ENCODE measurements at places on chromosomes 1 and 21. TPM values are rescaled to one million over a fixed set of nuclear protein-coding genes. Genes with fewer than 3 reads are reported as not detected.
A peak's percentile ranks its signal among the peaks of the same experiment; 100 is the strongest.

PAPPA2 gene
- total RNA-seq, result not detected

FCRL2 gene
- total RNA-seq, result not detected

NECTIN4 gene
- total RNA-seq, result 0.88 TPM

KRTCAP2 gene
- total RNA-seq, result 271 TPM

GRCh38 chr1:31371121-31371959 lies 1.5 kb downstream of the FABP3 start:
- no peak for DNase-seq

GRCh38 chr1:83631851-83632250 lies 367.1 kb downstream of the TTLL7 start:
- no peak for DNase-seq

- DNase-seq, result no peak
Observed at GRCh38 chr1:19818324-19818723, 3.2 kb upstream of the RNF186 start.

DNA sequence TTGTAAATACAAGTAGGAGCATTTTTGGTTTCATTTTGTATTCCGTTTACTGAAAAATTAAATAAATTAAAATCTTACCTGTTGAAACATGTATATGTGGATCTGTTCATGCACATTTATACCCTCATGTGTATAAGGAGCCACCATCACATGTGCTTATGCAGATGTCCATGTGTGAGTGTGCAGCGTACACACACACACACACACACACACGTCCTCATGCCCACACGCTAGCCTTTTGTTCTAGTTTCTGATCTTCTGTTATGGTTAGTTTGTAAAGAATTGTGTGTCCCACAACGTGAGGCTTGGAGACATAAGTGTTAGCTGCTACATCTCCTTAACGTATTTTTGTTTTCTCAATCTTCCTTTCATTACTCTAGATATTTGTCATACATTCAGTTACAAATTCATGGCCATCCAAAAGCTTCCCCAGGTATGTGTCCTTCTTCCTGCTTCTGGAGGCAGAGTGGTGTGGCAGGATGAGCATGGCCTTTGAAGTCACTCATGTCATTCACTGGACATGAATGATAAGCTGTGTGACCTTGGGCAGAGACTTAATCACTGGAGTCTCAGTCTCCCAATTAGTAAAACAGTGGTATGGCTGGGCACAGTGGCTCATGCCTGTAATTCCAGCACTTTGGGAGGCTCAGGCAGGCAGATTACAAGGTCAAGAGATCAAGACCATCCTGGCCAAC lies 54.6 kb downstream of the TENT5C start:
- DNase-seq, result no peak

- peak; percentile 28 for DNase-seq
Observed at GRCh38 chr1:159132271-159132881, 39.0 kb upstream of the CADM3 start.

DNA sequence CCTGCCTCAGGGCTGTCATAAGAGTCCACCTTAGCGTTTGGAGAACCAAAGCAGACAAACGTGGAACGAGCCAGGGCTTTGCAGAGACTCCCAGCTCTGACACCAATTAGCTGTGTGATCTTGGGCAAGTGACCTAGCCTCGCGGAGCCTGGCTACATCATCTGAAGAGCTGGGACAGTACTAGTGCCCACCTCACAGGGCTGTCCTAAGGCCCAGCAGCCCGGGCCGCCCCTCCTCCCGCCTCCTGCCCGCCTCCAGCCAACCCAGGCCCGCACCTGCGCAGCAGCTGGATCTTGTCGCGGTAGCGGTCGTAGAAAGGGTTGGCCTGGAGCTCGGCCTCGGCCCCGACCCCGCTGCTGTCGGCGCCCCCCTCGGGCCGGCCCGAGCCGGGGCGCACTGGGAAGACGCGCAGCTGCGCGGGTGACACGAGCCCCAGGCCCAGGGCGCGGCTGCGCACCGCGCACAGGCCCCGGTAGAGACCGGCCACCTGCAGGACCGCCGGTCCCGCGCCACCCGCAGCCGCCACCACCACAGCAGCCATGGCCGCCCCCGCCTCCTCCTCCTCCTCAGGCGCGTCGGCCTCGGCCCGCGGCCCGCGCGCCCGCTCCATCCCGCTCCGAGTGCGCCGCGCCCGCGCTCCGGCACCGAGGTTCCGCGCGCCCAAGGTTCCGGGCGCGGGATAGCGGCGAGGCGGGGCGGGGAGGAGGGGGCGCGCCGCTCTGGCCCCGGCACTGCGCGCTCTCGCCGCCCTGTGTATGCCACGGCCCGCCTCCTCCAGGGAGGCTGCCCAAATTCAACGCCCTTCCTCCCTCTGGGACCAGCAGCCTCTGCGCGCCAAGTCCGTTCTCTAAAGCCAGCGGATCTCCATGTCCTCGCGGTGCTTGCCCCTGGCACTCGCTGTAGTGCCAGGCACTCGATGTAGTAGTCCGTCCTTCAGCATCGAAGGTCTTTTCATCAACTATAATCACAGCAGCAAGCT lies at the start of gene ATPAF1:
TSS of gene ATPAF1 (minus strand) at position 583 of the 979 bp plus-strand sequence. CDS start at position 541, 42 bp downstream.
- peak; percentile 59 for DNase-seq

DNA sequence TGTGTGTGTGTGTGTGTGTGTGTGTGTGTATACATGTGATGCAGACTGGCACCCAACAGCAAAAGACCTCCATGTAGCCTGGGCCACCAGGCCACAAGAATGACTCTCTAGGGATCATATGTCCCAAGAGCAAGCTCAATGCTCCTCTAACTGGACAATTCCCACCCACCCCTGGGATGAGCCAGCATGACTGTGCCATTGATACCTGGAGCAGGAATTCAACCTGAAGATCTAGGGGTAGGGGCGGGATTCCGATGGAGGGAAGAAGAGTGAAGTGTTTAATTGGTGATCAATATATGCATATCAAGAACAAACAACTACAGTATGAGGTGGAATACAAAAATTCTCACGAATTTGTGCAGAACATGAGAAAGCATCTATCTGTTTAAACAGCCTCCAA lies 136.2 kb downstream of the PSMG1 start:
- no peak for DNase-seq

- peak; percentile 55 for DNase-seq
Observed at GRCh38 chr1:156860113-156860627, 495 bp upstream of the NTRK1 start.

DNA sequence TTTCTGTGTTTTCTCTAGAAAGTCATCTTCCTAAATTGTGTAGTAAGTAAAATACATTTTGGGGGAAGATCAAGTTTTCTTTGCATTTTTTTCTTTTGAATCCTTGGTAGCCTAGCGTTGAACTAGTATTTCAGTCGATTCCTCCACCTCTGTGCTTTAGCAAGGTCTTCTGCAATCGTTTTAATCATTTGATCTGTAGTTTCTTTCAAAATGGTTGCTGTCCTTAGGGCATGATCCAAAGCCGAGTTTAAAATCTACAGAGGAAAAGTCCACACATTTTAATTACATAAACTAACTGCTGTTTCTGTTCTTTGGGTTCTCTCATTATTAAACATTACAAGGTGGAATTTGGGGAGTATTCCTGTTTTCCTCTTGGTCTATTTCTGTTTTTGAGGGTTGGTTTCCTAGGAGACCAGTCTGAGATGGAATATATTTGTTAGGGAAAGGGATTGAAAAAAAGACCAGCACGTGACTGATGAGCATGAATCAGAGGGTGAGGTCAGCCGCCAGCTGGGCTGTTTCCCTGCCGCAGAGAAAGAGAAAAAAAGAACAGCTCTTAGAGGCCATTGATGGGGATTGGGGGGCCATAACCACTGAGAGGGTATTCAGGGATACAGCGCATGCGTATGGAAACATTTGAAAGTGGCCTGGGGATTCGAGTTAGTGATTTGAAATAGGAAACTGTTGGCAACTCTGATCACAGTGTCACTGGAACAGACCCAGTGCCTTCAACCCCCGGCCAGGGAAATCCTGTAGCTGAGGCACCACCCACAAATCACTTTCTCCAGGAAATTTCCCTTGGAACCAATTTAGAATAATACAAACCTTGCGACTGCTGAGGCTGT lies 40.6 kb downstream of the AKNAD1 start:
- DNase-seq, result peak; percentile 72

DNA sequence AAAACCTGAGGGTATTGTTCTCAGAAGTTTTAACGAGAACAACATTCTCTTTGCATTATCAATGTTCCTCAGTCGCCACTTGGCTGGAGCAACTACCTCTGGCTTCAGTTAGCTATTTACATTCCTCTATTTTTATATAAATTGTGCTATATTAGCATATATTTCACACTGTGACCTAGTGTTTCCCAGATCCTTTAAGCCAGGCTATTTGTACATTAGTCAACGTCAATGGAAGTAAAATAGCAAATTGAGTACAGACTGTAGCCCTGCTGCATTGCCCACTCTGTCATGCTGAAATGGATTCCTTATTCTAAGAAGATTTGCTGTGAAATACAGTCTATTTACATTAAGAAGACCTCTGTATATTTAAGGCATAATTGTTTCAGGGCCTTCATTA lies 213.8 kb downstream of the ROR1 start:
- DNase-seq, result no peak

DNA sequence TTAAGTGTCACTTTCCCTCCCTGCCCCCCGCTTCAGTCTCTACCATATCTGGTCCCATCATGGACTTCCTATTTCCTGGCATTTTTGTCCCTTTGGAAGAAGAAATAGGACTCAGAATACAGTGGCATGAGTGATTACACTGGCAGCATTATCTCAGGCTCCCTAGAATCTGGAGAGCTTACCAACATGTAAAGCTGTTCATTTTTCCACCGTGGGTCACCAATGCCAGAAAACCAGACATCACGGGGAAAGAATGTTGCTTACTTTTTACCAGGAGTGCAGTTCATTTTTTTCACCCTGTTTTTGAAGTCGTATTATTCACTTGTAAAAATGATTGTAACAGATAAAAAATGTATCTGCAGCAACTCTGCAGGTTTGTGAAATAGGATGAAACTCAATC lies 44.8 kb downstream of the BACH1 start:
- no peak for DNase-seq

- DNase-seq, result no peak
Observed at GRCh38 chr1:150221552-150221951, 14.4 kb downstream of the ANP32E start.

GRCh38 chr1:207397525-207397926 lies 56.6 kb upstream of the CR2 start:
- peak; percentile 19 for DNase-seq

DNA sequence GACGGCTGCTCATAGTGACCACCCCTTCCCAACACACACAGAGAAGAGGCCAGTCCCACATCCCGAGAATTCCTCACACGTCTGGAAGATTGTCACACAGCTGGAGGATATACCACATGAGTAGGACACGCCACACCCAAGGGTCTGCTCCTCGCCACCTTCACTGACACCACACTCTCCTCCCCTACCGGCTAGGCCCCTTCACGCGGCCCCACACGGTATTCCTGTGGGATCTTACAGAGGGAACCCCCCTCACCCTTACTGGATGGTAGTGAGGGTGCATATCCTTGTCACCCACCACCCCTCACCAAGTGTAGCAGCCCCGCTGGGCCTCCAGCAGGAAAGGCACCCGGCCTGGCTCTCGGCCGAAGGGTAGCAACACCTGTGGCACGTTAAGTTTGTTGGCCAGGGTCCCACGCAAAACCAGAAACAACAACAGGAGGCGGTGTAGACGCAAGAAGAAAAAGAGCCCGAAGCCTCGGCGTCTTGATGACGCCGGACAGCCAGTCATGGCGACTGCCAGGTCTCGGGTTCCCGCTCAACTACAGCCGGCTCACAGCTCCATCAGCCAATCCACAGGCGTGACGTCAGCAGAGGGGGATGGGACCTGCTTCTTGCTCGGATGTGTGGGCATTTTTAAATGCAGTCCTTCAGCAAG lies at the start of gene NUP210L:
TSS of gene NUP210L (minus strand) at position 540 of the 658 bp plus-strand sequence.
- DNase-seq, result no peak

GRCh38 chr1:213987422-213987926 lies 299 bp upstream of the PROX1 start:
- DNase-seq, result peak; percentile 23

DNA sequence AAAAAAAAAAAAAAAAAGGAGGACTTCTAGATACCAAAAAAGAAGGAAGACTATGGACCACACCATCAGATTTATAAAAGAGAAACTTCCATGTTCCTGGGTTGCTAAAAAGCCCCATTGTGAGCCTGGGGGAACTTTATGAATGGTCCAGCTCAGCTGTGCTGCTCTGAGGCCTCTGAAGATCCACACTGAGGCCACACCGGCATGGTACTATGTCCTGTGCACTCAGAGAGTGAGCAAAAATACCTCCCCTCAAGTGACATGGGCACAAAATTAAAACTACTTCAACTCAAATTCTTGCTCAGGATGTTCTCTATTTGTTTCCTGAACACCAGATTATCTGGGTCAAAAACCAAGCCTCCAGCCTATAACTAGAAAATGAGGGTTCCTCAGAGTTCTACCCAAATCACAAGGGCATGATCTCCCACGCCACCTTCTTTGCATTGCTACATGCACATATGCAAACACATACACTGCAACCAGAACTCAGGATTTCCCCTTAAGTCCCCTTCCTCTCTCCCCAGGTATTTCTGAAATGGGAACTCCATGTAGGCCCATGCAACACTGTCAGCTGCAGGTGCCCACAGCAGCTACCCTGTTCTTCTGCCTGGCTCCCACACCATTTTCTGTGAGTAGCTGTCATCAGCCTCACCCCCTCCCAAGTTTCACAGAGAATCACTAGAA lies 94.4 kb downstream of the SH3GLB1 start:
- DNase-seq, result no peak
